ENCODE measurements at places on chromosomes 11 and 22.

DNA sequence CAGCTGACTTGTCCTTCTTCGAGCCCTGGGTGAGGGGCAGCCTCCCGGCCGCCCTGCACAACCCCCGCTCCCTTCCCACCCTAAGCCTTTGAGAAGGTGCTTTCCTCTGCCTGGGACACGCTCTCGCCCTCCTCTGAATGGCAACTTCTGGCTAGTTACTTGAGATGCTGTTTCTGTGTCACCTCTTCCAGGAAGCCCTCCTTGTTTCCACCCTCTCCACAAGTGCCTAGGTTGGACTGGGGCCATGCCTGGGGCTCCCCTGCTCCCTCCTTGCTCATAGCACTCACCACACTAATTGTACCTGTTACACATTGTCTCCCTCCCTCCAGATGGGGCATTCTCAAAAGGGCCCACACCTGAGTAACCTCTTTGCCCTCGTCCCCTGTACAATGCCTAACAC is 72.2 kb downstream of the SCUBE1 start:
- no peak for DNase-seq

DNA sequence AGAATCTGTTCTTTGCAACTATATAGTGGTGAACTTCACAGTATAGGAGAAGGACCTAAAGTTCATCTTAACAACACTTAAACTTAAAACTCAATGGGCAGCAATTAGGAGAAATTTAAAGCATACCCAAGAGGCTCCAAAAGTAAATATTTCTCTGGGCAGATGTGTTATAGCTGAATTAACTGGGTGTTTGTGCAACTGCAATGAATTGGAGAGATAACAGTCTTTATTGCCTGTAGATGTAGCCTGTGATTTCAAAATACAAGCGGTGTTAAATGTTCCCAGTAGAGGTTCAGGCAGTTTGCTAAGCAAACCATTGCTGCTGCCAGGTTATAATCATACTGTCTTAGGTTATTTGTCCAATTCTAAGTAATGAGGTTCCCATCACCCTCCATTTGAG is 294.1 kb upstream of the MTNR1B start:
- no peak for DNase-seq

DNA sequence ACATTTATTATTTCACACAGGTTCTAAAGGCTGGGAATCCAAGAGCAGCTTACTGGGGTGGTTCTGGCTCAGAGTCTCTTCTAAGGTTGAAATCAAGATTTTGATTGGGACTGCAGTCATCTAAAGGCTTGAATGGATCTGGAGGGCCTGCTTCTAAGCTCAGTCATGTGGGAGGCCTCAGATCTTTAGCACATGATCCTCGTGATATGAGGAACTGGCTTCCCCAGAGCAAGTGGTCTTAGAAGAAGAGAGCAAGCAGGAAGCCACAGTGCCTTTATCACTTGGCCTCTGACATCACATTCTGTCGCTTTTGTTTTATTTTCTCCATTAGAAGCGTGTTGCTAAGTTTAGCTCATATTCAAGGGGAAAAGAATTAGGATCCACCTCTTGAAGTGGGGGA is 88.9 kb downstream of the ARFGAP2 start:
- no peak for DNase-seq

DNA sequence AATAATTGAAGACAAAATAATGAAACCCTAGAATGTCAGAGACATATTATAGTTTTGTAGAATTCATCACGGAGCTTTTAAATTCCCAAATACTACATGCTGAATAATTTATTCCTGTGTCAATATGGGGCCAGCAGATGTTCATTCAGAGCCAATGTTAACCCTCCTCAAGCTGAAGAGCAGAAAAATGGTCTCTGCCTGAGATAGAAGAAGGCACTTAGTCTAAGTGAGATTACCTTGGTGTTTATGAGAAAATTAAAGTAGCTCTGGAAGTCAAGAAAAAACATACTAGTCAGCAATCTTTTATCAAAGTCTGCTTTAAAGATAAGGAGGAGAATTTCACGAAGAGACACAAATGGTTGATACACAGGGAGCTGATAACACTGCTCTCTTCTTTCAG is 328.2 kb downstream of the TTC28 start:
- DNase-seq: no peak

DNA sequence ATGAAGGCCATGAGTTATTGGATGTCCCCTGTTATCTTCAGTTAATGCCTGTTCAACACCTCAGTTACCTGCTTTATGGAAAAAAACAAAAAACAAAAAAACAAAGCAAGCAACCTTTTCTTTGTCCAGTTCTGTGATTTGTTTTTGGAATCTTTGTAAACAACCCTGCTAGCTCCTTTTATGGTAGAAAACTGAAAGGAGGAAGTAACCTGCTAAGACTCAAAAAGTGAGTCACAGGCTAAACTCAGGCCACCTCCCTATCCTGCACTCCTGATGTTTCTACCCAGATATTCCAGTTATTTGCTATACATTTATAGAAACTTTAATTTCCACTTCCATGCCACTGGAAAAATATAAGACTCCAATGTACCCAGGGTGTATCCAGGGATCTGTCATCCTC is 20.6 kb upstream of the TLCD5 start:
- DNase-seq: peak; percentile 14

DNA sequence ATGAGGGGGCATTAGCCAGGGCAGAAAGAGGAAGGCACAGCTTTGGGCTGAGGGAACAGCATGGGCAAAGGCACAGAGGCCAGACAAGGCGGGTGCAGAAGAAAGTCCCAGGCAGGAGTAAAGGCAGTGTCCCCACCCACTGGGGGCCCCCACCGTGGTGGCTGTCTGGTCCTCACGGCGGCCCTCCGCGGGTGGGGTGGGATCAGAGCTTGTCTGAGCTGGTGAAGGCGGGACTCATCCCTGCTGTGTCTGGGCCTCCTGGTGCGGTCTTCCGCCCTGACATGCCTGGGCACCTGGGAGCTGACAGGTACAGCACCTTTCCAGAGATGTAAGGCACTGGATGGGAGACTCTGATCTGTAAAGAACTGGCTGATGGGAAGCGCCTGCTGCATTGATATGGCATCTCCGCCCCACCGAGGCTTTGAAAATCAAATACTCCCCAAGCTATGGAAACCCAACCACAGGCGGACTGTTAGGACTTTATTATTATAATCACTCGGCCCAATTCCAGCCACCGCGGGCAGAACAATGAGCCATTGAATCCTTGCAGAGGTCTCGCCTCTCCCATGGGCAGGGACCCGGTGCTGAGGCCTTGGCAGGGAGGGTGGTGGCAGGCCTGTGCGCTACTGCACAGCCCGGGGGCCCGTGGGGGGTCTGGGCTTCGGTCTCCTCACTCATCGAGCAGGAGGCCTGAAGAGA is 14.2 kb upstream of the GNB1L start:
- DNase-seq: no peak

- DNase-seq: no peak
These were observed 77.5 kb upstream of the CTSC start for GRCh38 chr11:88414981-88415413.

- no peak for DNase-seq
These were observed 593.6 kb downstream of the CNTN5 start for GRCh38 chr11:99614352-99614751.

DNA sequence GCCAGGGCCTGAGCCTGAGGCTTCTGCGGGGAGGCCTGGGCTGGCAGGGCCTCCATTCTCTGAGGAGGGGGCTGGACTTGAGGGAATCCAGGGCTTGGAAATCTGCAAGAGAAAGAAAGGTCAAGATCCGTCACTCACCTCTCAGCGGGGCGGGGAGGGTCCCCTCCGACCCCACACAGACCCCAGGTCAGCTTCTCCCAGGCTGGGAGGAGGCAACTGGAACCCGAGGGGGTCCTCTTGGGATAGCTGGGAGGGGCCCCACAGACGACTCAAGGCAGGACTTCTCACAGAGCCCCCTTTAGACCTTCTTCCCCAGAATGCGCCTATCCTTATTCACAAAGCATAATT is 11.0 kb downstream of the TNKS1BP1 start:
- DNase-seq: no peak

GRCh38 chr22:45768490-45768889 is 96.9 kb downstream of the ATXN10 start:
- no peak for DNase-seq

DNA sequence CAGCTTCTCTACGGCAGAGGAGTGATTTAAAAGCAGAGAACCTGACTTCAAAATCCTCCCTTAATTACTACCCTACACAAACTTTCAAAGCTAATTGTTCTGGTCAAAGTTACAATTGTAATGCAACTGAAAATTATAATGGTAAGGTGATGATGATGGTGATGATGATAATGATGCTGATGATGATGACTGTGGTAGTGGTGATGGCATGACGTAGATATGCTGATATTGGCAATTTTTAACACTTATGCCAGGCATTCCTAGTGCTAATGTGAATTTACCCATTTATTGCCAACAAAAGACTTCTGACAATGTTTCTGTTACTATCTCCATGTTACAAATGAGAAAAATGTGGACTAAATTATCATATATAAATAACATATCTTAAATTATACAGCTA is 1831.1 kb downstream of the LRRC4C start:
- no peak for DNase-seq

DNA sequence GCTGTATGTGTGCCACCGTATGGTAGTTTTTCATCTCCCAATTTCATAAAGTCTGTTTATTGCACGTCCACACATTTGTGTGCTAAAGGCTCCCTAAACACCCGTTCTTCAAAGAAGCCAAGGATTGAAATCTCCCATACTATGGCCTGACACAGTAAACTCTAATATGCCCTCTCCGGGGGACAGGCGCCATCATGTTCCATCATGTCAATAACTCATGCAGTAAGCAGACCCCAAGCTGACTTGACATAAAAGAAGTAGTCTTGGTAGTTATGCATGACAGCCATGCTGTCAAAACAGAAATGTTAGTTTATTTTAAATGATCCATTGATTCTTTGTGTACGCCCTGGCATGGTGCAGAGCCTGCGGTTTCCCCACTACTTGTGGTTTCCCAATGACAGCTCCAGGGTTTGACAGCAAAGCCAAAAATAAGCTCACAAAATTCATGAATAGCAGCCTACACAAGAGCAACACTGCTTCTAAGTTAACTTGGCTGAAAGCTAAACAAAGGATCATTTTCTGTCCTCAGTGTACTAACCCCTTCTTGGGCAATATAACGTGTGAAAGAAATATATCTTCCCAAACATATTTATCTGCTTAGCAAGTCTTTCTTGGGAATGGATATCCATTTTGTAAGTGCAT is 56.5 kb upstream of the CABP7 start:
- DNase-seq: no peak

DNA sequence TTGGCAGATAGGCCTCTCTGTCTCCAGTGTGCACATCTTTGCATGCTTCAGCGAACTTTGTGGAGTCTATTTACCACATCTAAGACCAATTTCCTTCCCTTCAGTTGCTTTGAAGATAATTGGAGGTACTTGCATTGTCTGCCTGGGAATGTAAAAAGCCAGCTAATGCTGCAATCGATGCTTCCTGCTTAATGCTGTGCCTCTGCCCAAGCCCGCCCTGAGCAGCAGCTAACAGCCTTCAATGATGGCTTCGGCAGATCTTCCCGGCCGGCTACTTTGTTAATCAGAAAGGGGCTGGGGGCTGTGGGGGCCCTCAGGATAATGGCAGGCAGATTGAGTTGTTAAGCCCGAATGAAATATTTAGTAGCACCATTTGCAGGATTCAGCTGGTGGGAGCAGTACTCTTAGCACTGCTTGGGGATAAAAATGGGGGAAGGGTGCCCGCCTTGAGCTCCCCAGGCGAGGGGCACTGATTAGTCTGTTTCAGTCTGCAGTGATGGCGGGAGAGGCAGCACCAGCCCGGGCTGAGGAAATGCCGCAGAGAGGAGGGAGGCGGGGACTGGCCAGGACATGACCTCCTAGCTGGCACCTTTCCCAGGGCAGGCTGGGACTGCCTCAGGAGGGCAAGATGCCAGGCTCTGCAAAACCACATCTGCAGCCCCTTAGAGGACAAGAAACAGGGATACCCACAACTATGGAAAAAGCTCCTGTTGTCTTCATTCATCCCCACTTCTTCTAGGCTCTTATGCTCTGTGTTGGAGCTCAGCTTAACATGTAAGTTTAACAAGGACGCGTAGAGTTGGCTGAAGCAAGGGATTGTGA is 460.0 kb downstream of the BUD13 start:
- peak; percentile 42 for DNase-seq

GRCh38 chr11:121369366-121369765 is 76.8 kb downstream of the SC5D start:
- no peak for DNase-seq

DNA sequence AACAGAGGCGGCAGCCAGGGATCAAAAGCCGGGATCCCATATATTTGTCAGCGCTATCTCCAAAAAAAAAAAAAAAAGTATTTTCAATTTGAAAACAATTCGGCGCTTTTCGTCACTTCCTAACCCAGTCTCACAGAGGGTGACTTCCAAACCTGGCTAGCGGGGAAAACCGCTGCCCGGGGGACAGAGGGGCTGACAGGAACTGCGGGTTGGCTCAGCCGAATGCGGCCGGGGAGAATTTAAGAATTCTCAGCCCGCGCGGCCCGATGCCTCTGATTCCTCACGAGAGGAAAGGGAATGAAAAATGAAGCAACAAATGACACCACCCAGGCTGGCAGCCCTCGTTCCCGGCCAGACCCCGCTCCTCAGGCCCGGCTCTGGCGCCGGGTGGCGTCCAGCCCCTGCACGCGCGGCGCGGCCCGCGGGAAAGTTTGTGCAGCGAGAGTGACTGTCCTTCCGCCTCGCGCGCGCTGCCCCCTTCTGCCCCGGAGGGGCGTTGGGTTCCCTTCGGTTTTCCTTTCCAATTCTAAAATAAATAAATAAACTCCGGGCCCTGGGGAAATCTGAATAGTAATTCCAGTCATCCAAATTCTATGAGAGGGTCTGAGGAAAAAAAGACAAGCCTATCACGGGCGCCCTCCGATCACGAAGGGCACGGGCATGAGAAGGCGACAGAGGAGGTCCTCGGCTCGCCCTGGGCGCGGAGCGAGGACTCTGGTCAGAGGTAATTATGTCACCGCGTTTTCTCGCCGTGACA is 4.8 kb upstream of the PAX6 start:
- DNase-seq: no peak

DNA sequence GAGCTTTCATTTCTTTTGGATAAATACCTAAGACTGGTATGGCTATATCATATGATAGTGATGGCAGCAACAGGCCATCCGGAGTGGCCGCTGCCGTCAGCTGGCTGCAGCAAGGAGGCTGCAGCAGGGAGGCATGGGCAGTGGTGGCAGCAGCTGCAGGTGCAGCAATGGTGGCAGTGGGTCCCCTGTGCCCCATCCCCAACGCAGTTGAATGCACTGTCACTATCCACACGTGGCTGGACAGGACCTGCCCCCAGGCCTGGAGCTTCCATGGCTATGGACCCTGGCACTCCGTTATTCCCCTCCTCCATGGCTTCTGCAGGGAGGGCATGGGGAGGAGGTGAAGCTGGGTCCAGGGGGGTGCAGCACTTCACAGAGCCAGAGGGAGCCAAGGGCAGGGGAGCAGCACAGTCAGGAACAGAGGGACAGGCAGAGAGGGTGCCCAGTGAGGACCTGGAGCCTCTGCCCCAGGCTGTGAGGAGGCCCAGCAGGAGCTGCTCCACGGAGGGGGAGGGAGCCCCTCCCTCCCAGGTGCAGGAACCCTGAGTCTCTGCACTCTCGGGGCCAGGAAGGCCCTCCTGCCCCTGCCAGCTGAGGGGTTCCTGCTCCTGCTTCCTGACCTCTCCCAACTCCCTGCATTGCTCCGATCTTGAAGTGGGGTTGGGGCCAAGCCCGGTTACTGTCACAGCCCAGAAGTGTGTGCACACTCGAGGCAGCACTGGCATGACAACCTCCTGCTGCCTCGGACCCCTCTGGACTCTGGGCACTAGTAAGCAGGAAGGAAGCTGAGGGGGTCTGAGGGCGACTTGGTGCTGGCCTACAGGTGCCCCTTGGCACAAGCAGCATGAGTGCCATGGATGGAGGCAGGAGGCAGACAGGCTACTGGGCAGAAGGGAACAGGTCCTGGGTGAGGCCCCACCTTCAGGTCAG is 466.3 kb downstream of the GUCY1A2 start:
- DNase-seq: no peak
